ENCODE measurements at places on chromosomes 3 and 15. TPM values are rescaled to one million over a fixed set of nuclear protein-coding genes. Genes with fewer than 3 reads are reported as not detected.

DNA sequence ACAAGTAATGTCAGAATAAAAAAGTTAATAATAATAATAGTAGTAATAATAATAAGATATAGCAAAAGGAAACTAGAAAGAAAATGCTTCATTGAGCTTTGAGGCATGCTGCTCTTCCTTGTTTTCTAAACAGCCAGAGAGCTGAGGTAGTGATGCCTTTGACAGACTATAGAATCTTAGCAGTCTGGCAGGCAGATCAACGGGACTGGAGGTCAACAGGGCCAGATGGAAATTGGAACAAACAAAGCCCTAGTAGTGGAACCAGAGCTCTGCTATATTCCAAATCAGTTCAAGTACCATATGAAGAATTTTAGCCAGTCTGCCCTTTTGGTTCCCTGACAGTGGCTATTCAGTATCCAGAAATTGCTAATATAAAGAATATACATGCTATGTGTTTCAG lies 278.6 kb downstream of the NLGN1 start:
- no peak for DNase-seq

- DNase-seq = no peak
Measured at GRCh38 chr15:98713585-98714001, 65.3 kb downstream of the IGF1R start.

- no peak for DNase-seq
Measured at GRCh38 chr3:124939661-124940060, 5.1 kb upstream of the MUC13 start.

- DNase-seq = no peak
Measured at GRCh38 chr15:59266028-59266427, 59.4 kb downstream of the LDHAL6B start.

- peak; percentile 13 for DNase-seq
Measured at GRCh38 chr3:68876112-68876713, 56.1 kb downstream of the TAFA4 start.

DNA sequence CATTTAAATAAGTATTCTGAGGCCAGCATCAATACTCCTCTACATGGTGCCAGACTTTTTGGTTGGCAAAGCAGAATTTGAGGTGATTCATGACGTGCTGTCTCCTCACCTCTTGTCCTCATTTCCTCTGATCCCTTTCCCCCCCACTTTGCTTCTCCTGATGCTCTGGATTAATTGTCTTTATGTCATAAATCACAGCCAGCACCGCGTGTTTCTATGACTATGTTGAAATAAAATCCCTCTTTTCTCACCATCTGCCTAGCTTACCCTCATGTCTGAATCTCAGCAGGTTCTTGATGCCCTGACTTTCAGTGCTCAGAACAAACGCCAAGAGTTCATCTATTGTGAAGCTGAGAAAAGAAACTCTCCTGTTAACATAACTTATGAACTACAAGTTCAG lies 19.7 kb upstream of the PTPRG start:
- no peak for DNase-seq

GRCh38 chr3:190024912-190025311 lies 95.8 kb downstream of the P3H2 start:
- no peak for DNase-seq

DNA sequence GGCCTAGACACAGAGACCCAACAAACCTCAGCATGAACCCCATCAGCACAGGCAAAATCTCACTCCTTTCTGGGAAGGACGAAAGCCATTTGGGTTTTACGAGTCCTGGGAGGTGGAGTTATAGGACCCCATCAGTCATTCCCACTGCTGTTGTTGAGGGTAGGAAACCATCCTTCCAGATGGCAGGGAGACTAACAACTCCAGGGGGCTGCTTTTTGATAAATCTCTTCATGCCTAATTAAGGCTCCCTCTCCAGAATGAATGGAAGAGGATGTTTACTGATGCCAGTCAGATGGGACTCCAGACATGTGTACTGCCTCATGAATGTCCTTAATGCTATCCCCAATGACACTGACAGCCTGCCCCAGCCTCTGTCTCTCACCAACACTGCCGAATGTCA lies 75.3 kb downstream of the ST8SIA2 start:
- DNase-seq = no peak

GRCh38 chr15:74173380-74174218 lies at the start of gene ISLR:
Gene ISLR, plus strand, starts transcription at chr15:74173710. Its CDS starts 1,149 bp downstream, at chr15:74174859.
- peak; percentile 74 for DNase-seq

DNA sequence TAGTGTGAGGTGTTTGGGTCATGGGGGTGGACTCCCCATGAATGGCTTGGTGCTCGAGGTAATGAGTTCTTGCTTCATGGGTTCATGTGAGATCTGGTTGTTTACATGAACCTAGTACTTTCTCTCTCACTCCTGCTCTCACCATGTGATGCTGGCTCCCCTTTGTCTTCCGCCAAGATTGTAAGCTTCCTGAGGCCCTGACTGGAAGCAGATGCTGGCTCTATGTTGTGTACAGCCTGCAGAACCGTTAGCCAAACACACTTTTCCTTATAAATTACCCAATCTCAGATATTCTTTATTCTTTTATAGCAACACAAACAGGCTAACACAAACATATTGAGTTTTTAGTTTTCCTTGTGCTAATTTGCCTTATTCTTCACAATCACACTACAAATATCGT lies 3.2 kb upstream of the CSPG5 start:
- DNase-seq = no peak

DNA sequence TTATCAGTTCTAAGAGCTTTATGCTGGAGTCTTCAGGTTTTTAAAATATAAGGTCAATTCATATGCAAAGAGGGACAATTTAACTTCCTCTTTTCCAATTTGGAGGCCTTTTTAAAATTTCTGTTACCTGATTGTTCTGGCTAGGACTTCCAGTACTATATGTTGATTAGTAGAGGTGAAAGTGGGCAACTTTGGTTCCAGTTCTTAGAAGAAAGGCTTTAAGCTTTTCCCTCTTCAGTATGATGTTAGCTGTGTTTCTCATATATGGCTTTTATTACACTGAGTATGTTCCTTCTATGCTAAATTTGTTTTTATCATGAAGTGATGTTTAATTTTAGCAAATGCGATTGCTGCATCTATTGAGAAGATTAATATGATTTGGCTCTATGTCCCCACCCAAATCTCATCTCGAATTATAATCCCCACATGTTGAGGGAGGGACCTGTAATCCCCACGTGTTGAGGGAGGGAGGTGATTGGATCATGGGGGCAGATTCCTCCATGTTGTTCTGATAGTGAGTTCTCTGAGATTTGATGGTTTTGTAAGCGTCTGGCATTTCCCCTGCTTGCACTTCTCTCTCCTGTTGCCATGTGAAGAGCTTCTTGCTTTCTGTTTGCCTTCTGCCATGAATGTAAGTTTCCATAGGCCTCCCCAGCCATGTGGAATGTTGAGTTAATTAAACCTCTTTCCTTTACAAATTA lies 33.8 kb downstream of the FAIM start:
- DNase-seq = no peak

DNA sequence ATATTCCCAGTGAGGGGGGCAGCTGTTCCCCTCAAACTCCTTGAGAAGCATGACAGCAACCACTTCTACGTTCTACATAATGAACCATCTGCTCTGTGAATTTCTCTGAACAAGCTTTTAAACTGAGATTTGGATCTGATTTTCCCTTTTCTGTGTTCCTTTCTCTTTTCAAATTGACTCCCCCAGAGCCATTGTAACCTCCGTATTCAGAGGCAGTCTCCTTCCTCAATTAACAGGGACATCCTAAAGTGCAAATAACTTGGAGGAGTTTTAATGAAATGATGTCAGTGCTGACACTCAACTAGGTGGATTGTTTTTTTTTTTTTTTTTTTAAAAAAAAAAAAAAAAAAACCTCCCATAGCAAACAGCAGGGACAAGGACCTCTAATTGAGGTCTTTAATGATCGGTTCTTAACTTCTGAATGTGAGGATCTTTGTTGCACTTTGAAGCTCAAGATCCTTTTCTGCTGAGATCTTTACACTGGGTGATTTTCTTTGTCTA lies 48.8 kb downstream of the ADAMTS9 start:
- no peak for DNase-seq

GRCh38 chr15:90334304-90334731 lies 17.8 kb upstream of the ZNF774 start:
- DNase-seq = no peak

- no peak for DNase-seq
Measured at GRCh38 chr3:186178412-186178811, 69.5 kb upstream of the ETV5 start.

- no peak for DNase-seq
Measured at GRCh38 chr15:76239786-76240185, 71.5 kb downstream of the ETFA start.

GRCh38 chr3:127551178-127551577 lies 39.4 kb downstream of the TPRA1 start:
- DNase-seq = no peak

- DNase-seq = no peak
Measured at GRCh38 chr3:128491941-128492670, 895 bp downstream of the GATA2 start.

The PP2D1 gene
- total RNA-seq = not detected

The LCTL gene
- total RNA-seq = not detected

The MAGI1 gene
- 7.6 TPM for total RNA-seq

The SKOR1 gene
- 0.77 TPM for total RNA-seq

The CCR9 gene
- total RNA-seq = not detected

The SPTSSB gene
- 1.5 TPM for total RNA-seq
